ENCODE measurements at places on chromosomes 1 and 21.
A peak's percentile ranks its signal among the peaks of the same experiment; 100 is the strongest.

- DNase-seq = no peak
These were observed 427 bp downstream of the AKR7A2 start for GRCh38 chr1:19311503-19311930.

GRCh38 chr1:94103608-94104007 lies 17.3 kb downstream of the ABCA4 start:
- DNase-seq = no peak

- DNase-seq = no peak
These were observed 78.4 kb downstream of the PROX1 start for GRCh38 chr1:214066190-214066589.

DNA sequence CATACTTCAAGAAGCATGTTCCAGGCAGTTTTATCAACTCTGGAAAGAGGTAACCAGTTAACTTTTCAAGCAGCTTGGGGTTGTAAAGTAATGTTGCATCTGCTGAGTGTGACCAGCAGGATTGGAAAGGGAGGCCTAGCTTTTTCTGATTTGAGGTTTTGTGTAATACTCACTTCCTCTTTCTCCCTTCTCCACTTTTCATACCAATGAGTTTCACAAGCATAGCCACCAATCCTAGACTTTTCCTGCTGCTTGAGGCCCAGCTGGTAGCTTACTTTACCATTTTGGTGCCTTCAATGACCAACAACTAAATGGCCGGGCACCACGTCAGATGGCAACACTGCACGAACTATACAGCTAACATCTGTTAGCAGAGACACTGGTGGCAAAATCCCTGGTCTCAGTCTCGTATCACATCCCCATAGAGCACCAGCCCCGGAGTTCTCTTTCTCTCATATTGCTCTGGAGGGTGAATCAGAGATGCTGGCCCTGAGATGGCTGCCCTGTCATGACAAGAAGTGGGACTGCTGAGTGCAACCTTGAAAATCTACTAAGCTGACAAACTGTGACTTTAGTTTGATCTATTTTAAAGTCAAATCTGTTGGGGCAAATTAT lies 14.8 kb upstream of the GPR88 start:
- no peak for DNase-seq

DNA sequence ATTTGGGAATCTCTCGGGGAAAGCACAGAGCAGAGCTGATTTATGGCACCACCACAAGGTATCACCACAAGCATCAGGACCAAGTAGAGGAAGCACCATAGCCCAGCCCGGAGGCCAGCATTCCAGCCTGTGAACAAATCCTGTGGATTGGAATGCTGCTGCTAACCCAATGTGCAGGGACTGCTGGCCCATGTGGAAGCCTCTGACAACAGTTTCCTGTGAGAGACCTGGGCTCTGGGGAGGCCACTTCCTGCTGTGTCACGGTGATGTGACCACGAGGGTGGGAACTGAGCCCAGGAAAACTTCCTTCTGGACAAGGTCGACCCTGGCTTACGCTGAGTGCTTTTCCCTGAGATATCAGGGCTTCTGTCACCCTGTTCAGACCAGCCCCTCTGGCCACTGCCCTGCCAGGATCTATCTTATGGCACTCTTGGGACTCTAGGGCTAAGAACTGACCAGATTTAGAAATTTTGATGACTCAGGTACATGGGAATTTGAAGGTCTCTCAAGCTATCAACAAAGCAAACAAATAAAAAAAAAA lies 88.3 kb upstream of the NGF start:
- no peak for DNase-seq

GRCh38 chr1:212225871-212226302 lies 59.3 kb upstream of the PPP2R5A start:
- no peak for DNase-seq

- DNase-seq = no peak
These were observed 118.2 kb downstream of the OSBPL9 start for GRCh38 chr1:51734896-51735745.

GRCh38 chr1:204139088-204139487 lies 12.8 kb downstream of the ETNK2 start:
- no peak for DNase-seq

- DNase-seq = no peak
These were observed 61.4 kb downstream of the DAB1 start for GRCh38 chr1:57362480-57362879.

DNA sequence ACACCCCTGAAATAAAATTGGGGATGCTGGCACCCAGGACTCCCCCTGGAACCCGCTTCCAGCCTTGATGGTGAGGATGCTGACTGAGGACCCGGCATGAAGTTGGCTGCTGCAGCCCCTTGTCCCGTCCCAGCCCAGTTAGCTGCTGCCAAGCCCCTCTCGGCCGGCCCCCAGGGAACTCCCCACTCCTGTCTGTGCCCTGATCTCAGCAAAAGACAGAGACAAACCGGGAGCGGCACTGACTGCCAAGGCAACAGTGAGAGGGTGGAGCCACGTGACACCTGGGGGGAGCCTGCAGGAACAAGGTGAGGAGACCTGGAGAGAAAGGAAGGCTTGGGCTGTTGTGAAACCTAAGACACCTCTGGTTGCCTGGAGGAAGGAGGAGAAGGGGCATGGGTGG lies 24.7 kb downstream of the CASZ1 start:
- DNase-seq = no peak

- DNase-seq = no peak
These were observed 1.5 kb downstream of the BRINP2 start for GRCh38 chr1:177172272-177172671.

GRCh38 chr21:39406065-39406464 lies 39.5 kb downstream of the LCA5L start:
- DNase-seq = no peak

DNA sequence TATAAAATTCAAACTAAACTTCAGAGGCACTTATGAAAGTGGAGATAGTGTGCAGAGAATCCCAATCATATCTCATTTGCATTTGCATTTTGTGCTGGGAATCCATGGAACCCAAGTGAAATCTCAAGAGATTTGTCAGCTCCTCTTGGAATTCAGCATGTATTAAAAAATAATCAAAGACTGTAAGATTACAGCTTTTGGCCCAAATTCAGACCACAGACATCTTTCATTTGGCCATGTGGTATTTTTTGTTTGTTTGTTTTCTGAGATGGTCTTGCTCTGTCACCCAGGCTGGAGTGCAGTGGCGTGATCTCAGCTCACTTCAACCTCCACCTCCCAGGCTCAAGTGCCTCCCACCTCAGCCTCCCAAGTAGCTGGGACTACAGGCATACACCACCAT lies 3.8 kb upstream of the CACYBP start:
- no peak for DNase-seq

GRCh38 chr1:184487531-184488193 lies 100.8 kb downstream of the C1orf21 start:
- DNase-seq = no peak

- DNase-seq = no peak
These were observed 77.6 kb downstream of the CLIC4 start for GRCh38 chr1:24822887-24823286.

- peak; percentile 77 for DNase-seq
These were observed 25.0 kb upstream of the ZNF436 start for GRCh38 chr1:23394684-23395083.

DNA sequence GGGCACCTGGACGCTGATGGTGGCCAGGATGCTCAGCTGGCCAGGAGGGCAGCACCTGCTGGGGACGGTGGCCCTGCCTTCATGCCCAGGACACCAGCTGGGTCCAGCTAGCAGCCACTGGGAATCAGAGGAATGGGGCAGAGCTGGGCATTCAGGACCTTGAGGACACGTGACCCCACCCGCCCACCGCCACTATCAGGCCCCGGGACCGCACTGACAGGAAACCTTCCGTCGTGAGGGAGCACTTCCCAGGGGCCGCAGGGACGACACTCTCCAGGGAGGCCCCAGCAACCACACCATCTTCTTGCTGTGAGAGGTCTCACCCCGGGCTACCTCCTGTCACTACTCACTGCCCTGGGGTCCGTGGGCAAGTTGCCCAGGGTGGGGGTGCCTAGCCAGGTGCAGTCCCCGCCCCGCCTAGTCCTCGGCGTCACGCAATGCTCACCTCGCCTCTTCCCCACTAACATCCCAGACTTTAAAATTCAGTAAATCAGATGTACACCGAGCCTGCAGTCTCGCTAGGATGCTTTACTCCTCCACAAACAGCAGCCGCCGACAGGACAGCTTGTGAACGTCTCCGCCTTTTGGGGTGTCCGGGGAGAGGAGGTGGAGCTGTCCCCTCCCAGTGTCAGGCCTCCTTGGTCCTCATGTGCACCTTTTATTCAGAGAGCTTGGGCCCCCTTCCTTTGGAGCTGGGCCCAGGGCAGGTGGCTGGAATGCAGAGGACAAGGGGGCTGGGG lies 4.9 kb downstream of the VWA1 start:
- no peak for DNase-seq

DNA sequence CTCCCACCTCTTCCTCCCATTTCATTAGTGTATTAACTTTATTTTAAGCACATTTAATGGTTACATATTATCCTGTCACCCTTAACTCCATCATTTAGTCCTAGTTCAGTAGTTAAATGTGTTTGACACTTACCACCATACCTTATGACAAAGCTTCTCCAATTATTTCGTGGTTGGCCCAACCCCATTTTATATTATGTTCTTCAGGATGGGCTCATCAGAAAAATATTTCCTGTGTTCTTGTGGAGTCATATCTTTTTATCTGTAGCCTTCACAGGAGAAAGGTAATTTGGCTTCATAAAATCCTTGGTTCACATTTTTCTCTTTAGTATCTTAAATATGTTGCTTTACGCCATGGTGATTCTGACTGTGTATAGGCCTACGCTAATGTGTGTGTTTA lies 142.3 kb upstream of the COL6A1 start:
- DNase-seq = no peak

DNA sequence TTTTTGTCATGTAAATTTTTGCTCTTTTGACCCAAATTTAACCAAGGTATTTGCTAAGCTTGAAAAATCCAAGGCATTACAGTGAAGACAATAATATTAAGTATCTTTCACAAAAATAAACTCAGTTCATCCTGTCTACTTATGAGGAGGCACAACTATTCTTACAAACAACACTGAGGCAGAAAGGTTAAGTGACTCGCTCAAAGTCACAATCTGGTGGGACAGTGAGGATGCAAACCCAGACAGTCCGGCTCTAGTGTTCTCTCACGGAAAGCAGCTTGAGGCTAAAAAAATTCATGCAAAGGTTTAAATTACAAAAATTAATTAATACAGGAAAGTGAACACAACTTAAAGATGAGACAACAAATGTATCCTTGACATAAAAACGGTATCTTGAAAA lies 125.3 kb downstream of the SIPA1L2 start:
- DNase-seq = no peak

DNA sequence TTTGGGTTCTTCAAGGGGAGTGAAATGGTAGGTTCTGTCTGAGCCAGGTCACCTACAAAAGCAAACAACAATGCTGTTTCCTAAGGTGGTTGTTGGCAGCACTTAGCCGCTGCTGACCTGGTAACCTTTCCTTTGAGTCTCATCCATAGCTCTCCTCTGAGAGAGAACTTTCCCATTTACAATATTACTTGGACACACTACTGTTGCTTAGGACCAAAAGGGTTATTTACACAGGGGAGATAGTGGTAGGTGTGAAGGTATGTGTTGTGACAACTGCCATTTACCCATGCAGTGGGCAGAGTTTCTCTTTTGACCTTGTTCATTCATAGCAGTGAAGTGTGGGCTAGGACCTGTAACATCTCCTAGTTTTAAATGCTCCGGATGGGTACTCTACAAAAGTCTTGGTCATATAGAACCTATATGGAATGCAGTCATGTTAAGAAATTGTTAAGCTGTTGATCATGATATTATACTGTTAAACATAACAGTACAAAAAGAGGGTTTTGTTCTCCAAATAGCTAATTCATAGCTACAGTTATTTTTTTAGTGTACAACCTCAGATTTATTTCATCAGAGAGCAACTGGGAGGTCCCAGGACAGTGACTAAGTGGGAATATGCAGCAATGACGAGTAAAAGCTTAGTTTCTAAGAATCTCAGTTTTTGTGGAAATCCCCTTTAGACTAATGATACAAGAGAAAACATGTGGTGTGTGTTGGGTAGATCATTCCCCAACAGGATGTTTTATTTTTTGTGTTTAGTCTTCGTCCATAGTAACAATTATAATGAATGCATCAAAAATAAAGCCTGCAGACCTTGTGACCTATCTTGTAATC lies 219.7 kb downstream of the NFIA start:
- no peak for DNase-seq

GRCh38 chr1:25485536-25486411 lies 55.1 kb downstream of the MACO1 start:
- DNase-seq = no peak

DNA sequence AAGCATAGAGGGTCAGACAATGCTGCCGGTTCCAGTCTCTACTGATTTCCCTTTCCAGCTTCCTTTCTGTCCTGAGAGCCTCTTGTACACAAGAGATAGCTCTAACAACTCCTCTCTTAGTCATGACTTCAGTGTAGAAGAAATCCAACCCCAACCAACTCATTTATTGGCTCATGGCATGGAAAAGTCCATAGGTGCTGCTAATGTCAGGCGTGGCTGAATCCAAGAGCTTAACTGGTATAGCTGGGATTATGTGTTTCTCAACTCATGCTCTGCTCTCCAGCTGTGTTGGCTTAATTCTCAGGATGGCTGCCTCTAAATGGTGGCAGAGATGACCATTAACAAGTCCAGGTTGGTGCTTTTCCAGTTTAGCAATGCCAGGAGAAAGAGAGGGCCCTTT lies 12.4 kb upstream of the THRAP3 start:
- no peak for DNase-seq

- DNase-seq = no peak
These were observed 51.3 kb downstream of the KCND3 start for GRCh38 chr1:111938123-111938522.

DNA sequence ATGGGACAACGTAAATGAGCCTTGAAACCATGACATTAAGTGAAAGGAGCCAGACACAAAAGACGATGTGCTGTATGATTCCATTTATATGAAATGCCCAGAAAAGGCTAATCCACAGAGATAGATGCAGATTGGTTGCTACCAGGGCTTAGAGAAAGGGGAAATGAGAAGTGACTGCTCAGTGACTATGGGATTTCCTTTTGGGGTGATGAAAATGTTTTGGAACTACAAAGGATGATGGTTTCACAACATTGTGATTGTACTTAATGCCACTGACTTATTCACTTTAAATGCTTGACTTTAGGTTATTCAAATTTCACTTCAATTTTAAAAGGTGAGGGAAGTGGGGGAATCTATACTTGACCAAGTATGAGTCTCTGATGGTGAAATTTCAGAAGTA lies 414.3 kb downstream of the SETD4 start:
- no peak for DNase-seq

DNA sequence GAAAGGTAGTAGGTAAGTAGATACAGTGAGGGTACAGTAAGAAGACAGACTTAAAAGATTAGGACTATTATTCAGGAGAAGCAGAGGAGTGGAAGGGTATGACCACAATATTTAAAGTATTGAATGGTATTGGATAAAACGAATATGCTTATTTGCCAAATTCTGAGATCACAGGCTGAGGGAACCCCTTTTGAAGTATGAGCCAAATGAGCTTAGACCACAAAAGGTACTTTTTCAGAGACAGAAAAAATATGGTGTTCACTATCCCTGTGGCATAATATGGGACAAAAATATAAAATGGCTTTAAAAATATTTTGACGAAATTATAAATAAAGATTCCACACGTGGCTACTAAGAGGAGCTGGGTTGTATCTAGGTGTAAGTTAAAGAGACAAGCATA lies 880 bp upstream of the MTF2 start:
- DNase-seq = no peak
